ENCODE measurements at places on chromosomes 16 and 17.
A peak's percentile ranks its signal among the peaks of the same experiment; 100 is the strongest.

DNA sequence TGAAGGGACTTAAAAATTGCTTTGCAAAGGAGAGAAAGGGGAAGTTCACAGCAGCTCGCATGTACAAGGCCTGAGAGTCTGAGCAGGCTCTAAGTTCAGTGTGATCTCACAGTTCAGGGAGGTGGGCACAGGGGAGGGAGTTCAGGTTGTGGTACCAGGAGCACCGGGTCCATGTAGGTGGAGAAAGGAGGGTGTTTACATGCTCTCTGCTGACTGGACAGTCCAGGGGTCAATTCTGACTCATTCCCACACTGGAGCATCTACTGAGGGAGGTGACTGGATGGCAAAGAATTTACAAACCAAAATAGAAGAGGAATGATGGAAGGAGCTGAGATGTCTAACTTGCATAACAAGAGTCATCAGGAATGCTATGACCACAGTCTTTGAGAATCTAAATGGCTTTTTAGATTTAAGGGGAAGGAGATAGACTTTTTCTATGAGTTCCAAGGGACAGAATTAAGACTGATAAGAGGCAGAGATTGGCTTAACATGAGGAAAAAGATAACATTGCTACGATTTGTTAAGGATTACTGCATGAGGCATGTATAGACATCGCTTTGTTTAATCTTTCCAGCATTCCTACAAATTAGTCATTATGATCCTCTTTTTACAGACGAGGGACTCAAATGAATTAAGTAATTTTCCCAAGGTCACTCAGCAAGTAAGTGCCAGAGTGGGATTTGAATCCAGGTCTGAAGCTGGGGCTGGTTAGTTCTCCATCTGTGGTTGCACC, 29.9 kb downstream of the MIS12 start:
- peak; percentile 100 for DNase-seq

DNA sequence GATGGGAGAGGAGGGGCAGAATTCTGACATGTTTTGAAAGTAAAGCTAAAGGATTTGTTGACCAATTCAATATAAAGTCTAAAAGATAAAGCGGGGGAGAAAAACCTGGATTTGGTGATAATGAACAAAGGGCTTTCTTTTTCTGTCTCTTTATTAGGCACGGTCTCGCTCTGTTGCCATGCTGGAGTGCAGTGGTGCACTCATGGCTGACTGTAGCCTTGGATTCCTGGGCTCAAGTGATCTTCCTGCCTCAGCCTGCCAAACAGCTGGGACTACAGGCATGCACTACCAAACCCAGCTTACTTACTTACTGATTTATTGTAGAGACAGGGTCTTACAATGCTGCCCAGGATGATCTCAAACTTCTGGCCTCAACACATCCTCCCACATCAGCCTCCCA, 7.5 kb downstream of the CDR2 start:
- no peak for DNase-seq

DNA sequence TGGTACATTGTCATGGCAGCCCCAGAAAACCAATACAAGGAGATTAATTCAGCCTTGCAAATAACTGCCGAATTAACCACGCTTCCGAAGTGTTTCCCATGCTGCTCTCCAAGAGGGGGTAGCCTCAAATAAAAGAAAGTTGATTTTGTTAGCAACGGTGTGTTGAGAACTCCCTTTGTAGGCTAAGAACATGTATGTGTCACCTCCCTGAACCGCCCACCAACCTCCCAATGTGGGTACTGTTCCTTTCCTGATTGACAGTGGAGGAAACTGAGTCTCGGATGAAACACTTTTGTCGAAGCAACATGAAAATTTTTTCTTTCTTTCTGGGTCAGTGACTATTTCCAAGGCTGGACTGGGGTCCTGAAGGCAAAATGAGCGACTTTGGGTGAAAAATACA, 25.1 kb downstream of the CACNG4 start:
- DNase-seq, result no peak

- DNase-seq, result peak; percentile 40
These were observed 4.1 kb downstream of the ZNF688 start for GRCh38 chr16:30567160-30567990.
